ENCODE measurements at places on chromosomes 7 and 10. TPM values are rescaled to one million over a fixed set of nuclear protein-coding genes. Genes with fewer than 3 reads are reported as not detected.

CCDC172 gene
- total RNA-seq = not detected

SKAP2 gene
- 2.7 TPM for total RNA-seq

AOAH gene
- total RNA-seq = not detected

OR2A7 gene
- total RNA-seq = not detected

SCIN gene
- 0.56 TPM for total RNA-seq

OR2A5 gene
- not detected for total RNA-seq

AGMO gene
- 6.2 TPM for total RNA-seq

MEIG1 gene
- not detected for total RNA-seq

CNPY1 gene
- total RNA-seq = not detected

TRPV5 gene
- total RNA-seq = not detected

FEZF1 gene
- total RNA-seq = not detected

BTBD16 gene
- under 0.01 TPM for total RNA-seq

EPO gene
- not detected for total RNA-seq

All from regular cardiac myocyte (primary cell).